ENCODE measurements at places on chromosomes 4 and X.
A peak's percentile ranks its signal among the peaks of the same experiment; 100 is the strongest.

DNA sequence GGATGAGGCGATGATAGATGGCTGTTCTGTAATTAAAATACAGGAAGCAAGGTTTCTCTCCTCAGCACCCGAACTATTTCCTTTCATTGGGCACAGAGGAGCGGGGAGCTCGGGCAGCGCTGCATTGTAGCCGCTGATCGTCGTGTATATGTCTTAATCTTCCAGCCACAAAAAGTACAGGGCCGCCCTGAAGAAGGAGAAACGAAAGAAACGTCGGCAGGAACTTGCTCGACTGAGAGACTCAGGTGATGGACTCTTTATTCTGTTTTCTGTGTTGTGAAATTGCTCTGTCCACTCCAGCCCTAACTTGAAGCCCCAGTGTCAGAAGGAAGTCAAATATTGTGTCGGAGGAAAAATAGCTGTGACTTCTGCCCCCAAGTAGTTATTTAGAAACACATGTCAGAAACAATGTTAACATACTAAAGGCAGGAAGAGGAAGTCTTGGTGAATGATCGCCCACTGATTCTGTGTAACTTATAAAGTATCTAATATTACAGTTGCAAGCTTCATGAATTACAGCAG is 546 bp downstream of the ZRSR2 start:
- DNase-seq, result no peak

DNA sequence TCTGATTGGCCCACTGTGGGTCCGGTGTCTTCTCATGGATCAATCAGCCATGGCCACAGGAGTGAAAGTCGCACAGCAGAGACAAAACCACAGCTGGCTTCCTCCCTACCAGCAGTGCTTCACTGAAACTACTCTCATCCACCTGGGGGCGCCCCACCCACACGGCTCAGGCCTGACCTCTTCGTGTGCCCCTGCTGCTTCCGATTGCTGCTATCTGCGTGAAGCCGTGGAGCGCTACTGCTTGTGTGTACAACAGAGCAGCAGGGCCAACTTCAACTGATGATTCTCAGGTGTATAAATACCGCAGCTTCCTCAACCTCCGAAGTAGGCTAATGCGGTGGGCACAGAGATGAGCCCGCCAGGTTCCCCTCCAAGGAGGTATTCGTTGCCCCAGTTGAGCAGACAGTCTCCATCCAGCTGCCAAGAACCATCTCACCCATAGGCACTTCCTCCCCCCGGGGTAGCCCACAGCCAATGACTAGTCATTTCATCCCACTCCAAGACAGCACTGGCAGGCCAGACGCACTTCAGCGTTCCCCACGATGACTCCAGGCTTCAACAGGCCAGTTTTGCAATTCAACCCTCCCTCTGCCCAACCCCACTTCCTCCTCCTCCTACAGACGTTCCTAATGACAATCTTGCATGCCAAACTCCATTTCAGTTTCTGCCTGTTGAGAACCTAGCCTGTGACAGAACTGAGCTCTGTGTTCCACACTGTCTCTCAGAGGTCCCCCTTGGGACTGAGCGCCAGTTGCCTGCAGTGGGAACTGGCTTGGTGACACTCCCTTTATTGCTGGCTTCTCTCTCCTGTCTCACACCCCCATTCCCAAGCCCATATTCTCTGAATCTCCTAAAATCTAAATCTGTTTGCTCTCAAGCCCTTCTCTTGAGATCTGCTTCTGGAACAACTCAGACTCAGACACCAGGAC is 41.3 kb upstream of the ATP6AP2 start:
- no peak for DNase-seq

- DNase-seq, result no peak
Measured at GRCh38 chrX:39772057-39772832, 325.5 kb downstream of the BCOR start.

DNA sequence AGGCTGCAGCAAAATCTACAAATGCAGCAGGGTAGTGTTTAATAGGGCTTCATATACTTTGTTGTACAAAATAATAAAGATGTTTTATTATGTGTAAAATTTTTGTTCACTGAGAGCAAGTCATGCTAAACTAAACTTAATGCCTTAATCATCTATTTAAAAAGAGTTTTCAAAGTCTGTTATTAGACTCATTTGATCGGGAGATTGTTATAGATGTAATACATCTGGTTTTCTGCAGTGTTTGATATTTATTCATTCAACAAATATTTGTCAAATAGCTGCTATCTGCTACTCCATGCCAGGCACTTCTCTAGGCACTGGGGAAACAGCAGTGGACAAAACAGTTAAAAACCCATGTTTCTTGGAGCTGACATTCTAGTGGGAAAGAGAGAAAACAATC is 233.6 kb downstream of the FMR1NB start:
- no peak for DNase-seq

DNA sequence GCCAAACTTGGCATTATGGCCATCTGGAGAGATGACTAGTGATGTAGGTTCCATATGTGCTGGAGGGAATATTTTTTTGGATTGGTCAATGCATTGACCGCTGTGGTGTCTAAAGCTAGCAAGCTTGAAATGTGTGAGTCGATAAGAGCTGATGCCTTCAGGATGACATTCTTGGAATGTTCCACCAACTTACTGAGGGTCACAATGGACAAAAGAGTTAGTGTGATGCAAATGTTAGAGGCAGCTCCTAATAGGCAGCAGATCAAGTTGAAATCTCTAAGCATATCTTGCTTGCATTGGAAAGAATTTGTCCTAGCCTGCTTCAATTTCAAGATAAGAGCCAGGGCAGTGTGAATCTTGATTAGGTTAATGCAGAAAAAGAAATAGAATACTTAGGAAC is 210.4 kb upstream of the AFF2 start:
- no peak for DNase-seq

- no peak for DNase-seq
Measured at GRCh38 chrX:118108304-118108703, 8.3 kb downstream of the KLHL13 start.

DNA sequence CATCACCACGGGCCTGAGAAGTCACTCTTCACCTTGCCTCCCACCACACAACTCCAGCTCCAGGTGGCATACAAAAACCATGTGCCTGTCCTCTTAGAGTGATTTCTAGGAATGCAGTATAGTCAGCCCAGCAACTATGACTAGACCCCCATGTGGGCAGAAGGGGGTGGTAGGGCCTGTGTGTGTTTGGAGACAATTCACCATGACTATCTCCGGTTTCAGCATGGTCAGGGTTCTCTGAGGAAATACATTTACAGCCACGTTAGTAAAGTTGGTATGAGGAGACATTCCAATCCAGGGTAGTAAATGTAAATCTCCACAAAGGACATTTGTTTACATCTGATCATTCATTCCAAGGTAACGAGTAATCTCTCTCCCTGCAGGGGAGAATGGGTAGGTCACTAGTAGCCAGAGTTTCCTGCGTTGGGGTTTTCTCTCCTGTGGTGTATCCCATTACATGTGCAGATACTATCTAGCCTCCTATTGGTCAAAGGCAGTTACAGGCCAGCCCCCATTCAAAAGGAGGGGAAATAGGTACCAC is 4.2 kb upstream of the MTMR1 start:
- DNase-seq, result peak; percentile 17

Data from Caco-2 (cell line).